ENCODE measurements at places on chromosomes 16 and 17.

DNA sequence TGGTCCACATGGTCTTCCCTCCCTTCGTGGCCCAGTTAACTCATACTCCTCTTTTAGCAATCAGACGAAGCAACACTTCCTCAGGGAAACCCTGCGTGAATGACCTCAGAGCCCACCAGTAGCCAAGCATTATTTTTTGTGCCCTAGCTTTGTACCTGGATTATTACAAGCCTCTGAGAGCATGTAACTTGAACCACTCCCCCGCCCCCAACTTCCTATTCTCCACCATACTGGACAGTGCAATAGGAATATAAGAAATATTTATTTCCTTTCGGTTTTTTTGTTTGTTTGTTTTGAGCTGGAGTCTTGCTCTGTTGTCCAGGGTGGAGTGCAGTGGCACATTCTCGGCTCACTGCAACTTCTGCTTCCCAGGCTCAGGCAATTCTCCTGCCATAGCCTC lies 2.9 kb downstream of the CPPED1 start:
- DNase-seq, result no peak

- DNase-seq, result peak; percentile 64
These were observed 11.6 kb downstream of the FBXL19 start for GRCh38 chr16:30934827-30935557.

GRCh38 chr17:81253358-81254131 lies 14.4 kb downstream of the NDUFAF8 start:
- DNase-seq, result peak; percentile 52

GRCh38 chr16:38941-39892 lies 14.2 kb downstream of the POLR3K start:
- no peak for DNase-seq

- no peak for DNase-seq
These were observed 50.9 kb upstream of the MTSS2 start for GRCh38 chr16:70736465-70737376.

DNA sequence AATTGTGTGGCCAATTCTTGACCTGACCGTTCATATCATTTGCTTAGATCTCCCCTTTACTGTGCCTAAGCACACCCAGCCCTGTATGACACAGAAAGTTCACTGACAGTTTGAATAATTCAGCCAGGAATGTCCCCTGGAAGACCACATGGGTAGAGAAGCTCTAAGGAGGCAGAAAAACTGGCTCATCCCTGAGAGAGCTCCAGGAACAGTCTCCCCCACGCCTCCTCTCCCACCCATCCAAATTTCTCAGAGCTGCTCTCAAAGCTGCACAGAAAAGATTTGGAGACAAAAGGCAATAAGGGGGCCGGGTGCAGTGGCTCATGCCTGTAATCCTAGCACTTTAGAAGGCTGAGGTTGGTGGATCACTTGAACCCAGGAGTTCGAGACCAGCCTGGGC lies 11.2 kb downstream of the PRAC1 start:
- DNase-seq, result no peak

- DNase-seq, result no peak
These were observed 21.6 kb downstream of the ITPRIPL2 start for GRCh38 chr16:19135201-19135842.

DNA sequence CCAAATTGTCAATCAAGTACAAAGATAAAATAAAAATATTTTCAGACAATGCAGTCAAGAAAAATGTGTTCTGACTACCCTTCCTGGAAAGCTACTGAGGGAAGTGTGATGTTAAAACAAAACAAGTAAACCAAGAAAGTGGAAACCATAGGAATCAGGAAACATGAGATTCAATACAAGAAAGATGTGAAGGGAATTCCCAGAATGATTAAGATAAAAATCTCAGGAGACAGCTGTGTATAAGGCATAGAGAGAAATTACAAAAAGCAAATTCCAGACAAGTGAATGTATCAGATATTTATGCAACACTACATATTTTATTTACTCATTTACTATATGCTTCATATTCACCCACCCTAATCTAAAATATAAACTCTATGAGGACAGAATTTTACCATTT lies 32.2 kb downstream of the TRIM37 start:
- peak; percentile 82 for DNase-seq

DNA sequence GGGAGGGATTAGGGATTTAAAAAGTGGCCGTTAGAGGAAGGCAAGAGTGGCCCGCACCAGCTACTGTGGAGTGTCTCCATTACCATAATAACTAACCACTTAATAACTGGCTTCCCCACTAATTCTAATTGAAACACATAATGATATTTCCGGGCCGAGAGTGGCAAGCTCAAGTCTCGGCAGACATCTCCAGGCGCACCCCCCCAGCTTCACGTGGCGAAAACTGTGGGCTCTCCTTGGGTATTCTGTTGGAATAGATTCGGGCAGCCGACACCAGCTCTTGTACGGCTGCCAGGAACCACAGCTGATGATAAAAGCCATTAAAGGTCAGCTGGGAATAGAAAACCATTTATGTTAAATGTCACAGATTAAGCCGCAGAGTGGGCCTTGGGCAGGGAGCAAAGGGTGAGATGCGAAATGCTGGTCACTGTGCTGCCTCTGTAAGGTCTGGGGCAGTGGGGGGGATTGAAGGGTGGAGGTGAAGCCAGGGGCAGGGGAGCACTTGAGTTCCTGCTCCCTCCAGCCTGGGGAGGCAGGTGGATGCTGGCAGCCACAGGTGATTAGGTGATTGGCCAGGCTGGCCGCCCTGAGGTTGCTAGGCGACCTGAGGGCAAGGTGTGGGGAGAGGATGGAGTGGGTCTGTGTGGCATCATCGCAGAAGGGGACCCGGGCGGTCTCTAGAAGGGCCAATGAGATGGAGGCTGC lies 115.6 kb upstream of the SDK2 start:
- no peak for DNase-seq

- DNase-seq, result peak; percentile 57
These were observed 2.8 kb downstream of the FAM171A2 start for GRCh38 chr17:44360826-44361225.

- DNase-seq, result peak; percentile 90
These were observed 3.1 kb downstream of the EVI2A start for GRCh38 chr17:31318298-31318801.

- peak; percentile 13 for DNase-seq
These were observed 643 bp downstream of the HSDL1 start for GRCh38 chr16:84144209-84144858.

GRCh38 chr17:16989230-16989952 lies 17.5 kb upstream of the TNFRSF13B start:
- no peak for DNase-seq

DNA sequence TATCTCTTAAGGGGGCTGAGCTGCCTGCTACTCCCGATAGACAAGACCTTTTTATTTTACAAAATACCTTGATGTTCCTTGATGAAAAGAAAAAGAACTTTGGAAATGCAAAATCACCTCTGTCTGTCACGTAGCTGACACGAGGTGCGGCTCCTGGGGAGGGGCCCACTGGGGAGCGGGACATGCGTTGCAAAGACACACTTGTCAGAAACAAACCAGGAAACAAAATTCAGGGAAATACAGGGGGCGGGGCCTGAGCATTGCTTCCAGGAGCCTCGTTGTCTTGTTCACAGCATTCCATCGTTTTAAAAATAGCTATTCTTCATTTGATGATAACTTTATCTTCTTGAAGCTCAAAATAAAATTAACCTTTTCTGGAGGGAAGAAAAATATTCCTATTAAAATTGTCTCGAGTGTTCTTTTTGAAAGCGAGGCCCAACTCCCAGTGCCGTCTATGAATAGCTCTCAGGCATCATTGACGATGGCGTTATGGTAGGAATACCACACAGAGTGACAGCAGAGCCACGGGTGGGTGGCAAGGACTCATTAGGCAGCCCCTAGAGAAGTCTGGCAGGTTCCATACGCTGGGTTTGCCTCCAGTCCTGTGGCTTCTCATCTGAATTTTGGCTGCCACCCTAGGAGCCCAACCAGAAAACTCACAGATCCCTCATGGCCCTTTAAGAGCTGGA lies 286.9 kb downstream of the CPPED1 start:
- DNase-seq, result no peak

GRCh38 chr17:63376949-63377348 lies 69.2 kb downstream of the CYB561 start:
- no peak for DNase-seq

DNA sequence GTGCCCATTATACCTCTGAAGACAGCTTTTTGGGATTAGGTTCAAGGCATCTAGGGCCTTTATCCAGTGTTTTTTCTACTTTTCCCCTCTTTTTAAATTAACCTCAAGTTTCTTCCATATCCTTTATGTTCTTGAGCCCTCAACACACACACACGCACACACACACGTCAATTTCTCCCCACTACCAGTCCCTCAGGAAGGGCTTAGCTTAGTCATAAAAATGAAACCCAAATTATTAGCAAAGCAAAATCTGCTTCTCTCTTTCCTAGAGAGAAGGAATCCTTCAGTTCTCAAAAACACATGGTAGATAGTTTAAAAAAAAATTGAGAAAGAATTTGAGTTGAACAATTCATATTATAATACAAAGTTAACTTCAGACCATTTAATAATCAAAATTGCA lies 401.1 kb downstream of the XYLT1 start:
- no peak for DNase-seq

DNA sequence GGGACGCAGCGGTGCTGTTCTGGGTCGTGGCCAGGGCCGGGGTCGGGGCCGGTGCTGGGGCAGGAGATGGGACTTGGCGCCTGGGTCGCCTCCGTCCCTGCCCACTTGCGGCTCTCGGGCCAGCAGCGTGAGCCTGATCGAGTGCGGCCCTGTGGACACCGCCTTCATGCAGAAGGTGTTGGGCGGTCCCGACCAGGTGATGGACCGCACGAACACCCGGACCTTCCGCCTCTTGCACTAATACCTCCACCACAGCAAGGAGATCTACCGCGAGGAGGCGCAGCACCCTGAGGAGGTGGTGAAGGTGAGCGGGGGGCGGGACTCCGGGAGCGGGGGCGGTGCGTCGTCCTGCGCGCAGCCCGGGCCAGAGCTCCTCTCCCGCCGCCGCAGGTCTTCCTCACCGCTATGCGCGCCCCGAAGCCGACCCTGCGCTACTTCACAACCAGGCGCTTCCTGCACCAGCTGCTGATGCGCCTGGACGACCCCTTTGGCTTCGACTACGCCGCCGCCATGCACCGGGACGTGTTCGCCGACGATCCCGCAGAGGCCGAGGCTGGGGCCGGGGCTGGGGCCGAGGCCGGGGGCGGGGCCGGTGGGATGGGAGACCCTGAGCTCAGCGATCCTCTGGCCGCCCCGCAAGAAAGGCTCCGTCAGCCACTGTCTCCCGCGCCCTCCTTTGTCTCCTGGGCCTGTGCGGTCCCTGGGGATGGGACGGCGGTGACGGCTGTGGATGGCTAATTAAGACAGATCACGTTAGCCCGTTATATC lies 4.5 kb upstream of the HSD17B1 start:
- DNase-seq, result peak; percentile 46

DNA sequence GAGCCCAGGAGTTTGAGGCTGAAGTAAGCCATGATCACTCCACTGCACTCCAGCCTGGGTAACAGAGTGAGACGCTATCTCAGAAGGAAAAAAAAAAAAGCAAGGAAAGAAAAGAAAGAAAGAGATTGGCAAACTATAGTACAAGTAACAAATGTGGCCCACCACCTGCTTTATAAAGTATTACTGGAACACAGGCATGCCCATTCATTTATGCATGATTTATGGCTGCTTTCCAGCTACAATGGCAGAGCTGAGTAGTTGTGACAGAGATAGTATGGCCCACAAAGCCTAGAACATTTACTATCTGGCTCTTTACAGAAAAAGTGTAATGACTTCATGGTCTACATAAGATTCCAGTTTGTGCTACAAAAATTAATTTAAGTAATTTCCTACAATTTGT lies 23.6 kb downstream of the C16orf87 start:
- DNase-seq, result no peak

- no peak for DNase-seq
These were observed 27.0 kb upstream of the AKTIP start for GRCh38 chr16:53530046-53530445.

- no peak for DNase-seq
These were observed 22.8 kb downstream of the KSR1 start for GRCh38 chr17:27478901-27479538.

- peak; percentile 74 for DNase-seq
These were observed 47.0 kb upstream of the AMZ2 start for GRCh38 chr17:68200689-68201417.

DNA sequence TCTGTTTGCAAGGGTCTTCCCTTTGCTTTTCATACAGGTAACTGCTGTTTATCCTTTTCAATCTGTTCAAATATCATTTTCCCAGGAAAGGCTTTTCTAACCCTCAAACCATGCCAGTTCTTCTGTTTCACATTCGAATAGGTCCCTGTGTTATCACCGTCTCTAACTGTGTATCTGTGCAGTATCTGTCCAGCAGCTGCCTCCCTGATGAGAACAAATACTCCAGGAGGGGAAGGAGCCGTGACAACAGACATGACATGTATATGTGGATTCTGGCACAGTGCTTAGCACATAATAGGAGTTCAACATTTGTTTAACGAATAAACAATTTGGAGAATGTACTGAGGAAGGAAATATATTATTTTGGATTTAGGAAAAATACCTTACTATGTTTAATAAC lies 95.7 kb downstream of the STX8 start:
- DNase-seq, result no peak

DNA sequence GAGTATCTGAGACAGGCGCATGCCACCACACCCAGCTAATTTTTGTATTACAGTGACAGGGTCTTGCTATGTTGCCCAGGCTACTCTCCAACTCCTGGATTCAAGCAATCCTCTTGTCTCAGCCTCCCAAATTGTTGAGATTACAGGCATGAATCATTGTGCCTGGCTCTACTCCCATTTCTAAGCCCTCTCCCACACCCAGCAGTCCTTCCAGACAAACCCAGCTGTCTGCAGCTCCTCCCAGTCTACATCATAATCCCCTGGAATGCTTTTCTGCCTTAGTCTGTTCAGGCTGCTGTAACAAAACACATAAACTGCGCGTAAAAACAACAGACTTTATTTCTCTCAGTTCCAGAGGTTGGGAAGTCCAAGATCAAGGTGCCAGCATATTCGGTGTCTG lies 144.5 kb downstream of the GRIN2A start:
- no peak for DNase-seq

GRCh38 chr17:31702041-31702440 lies 157.0 kb downstream of the COPRS start:
- no peak for DNase-seq

- no peak for DNase-seq
These were observed 26.9 kb downstream of the NLRC5 start for GRCh38 chr16:57016301-57016700.

All from fibroblast of pulmonary artery (primary cell).